T47D (cell line): ENCODE measurements at places on chromosomes 4 and X.

- DNase-seq, result no peak
Observed at GRCh38 chrX:22310779-22311178, 38.1 kb downstream of the CBLL2 start.

DNA sequence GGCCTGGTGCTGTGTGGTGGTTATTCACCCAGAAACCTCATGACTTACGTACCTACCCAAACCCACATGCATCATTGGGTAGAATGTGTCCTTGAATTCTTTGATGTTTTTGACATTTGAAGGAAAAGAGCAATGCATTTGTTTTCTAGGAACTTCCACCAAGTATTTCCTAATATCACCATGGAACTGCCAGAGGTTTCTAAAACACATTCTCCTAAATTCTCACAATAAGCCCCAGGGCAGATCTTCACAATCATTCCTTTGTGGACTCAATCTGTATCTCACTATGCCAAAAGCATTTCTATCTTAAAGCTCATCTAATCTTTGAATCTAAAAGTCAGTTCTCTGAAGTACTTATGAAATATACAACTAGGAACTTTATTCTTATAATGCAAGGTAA, 8.3 kb upstream of the ODAM start:
- DNase-seq, result no peak

- no peak for DNase-seq
Observed at GRCh38 chr4:103075435-103075893, 1.1 kb downstream of the SLC9B2 start.

GRCh38 chr4:34720571-34720970, 1523.7 kb downstream of the ARAP2 start:
- DNase-seq, result no peak

DNA sequence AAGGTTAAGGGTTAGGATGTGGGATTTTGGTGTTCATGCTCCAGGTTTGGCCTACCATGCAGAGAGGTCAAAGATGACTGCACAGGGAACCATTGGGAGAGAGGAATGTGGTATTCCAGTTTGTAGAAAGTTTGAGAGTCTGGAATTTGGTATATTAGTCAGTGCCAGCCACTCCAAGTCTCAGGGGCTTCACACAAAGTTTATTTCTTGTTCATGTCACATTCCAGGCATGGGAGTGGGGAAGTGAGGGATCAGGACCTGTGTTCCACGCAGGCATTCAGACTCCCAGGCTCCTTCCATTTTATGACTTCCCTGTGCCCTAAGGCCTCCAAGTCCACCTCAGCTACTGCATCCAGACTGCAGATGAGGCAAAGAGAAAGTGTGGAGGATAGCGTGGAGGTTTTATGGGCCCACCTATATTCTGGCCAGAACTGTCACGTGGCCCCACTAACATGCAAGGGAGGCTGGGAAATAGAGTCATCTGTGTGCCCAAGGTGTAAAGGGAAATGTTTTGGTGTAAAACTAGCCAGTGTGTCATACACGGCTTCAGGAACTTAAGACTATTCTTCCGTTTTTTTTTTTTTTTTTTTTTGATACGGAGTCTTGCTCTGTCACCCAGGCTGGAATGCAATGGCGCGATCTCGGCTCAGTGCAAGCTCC, 140.6 kb upstream of the SCML1 start:
- DNase-seq, result no peak

DNA sequence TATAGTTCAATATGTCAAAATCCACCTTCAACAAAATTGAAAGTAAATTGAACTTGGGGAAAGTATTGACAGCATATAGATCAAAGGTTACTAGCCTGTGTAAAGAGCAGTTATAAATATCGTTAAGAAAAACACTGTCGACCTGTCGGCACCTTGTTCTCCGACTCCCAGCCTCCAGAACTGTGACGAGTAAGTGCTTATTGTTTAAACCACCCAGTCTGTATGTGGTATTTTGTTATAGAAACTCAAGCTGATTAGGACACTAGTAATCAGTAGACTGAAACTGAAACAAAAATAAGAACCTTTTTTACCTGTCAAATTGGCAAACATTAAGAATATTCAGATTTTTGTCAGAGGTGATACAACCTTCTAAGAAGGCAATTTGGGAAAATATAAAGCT, 17.0 kb downstream of the HTT start:
- DNase-seq, result no peak

- peak; percentile 70 for DNase-seq
Observed at GRCh38 chr4:121656269-121656641, 40.5 kb downstream of the ANXA5 start.

GRCh38 chr4:45160951-45161350, 434.6 kb upstream of the GNPDA2 start:
- no peak for DNase-seq

- DNase-seq, result peak; percentile 72
Observed at GRCh38 chr4:37826295-37827029, at the start of gene PGM2. Gene PGM2 (plus strand): TSS chr4:37826686. CDS start chr4:37826733, 47 bp downstream.

DNA sequence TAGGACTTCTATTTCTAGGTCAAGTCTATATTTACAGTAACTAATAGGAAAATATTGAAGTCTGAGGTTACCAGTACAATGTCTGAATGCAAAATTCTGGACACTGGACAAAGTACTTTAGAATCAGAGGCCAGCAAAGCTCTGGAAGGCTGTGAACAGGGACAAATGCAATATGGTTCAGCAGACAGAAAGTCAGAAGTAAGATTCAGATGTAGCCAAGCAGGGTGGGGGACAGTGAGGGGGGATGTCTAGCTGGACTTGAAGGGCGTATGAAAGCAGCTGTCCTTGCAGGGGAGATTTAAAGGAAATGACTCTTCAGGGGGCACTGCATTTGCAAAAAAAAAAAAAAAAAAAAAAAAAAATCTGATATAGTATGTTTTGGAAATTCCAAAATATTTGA, 2.9 kb downstream of the SORBS2 start:
- DNase-seq, result no peak

DNA sequence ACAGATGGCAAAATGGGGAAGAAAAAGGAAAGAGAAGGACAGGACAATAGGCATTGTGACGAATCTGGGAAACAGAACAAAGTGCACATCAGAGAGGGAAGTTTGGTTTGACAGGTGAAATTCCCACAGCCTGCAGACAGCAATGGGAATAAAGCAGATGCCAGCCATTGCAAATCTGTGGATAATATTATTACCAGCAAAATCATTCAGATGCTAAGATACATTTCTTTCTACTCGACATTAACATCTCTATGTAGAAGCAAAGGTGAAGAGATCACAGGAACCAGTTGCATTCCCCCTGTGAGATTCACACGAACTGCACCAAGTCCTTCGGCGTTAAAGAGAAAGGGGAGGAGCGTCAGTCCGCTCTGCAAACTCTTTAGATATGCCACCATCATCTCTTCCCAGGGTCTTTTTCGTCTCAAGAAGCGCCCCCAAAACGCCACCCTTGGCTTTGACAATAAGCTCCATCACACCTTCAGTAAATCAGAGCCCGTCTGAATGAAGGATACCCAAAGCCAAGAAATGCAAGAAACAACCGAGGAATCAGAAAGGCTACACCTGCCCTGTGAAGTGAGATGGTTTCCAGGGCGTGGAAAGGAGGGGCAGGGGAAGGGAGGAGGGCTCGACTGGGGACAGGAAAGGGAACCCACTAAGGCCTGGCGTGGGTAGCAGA, 1.9 kb downstream of the NEUROG2 start:
- DNase-seq, result no peak

- no peak for DNase-seq
Observed at GRCh38 chr4:152585023-152585441, 49.1 kb upstream of the FBXW7 start.

DNA sequence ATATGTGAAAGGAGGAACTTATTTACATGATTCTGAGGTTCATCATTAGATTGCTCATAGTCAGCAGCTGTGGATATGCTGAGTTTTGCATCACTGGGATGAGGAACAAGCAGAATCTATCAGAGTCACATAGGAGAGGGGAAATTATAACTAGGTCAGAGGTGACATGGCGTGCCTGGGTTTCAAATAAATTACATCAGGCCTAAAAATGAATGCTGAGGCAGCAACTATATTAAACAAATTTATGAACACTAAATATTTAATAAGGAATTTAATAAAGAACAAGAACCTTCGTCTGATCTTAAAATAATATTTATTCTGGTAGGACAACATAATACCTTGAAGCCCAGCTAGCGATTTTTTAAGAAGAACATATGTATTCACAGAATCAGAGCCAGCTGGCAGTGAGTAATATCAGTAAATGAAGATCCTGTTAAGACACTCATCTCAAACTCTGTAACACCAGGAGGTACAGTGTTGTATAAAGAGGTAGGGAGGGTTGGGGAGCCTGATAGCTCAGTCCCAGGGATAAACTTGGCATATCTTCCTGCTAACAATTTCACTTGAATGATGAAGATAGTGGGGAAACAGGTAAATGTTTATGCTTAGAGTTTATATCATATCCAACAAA, 60.9 kb upstream of the HS3ST1 start:
- DNase-seq, result no peak

- peak; percentile 70 for DNase-seq
Observed at GRCh38 chr4:162163892-162164759, at the start of gene FSTL5. Gene FSTL5 (minus strand): TSS chr4:162164000. CDS start chr4:162111396, 52,604 bp downstream.

GRCh38 chr4:183989931-183990330, 84.8 kb downstream of the STOX2 start:
- DNase-seq, result no peak

DNA sequence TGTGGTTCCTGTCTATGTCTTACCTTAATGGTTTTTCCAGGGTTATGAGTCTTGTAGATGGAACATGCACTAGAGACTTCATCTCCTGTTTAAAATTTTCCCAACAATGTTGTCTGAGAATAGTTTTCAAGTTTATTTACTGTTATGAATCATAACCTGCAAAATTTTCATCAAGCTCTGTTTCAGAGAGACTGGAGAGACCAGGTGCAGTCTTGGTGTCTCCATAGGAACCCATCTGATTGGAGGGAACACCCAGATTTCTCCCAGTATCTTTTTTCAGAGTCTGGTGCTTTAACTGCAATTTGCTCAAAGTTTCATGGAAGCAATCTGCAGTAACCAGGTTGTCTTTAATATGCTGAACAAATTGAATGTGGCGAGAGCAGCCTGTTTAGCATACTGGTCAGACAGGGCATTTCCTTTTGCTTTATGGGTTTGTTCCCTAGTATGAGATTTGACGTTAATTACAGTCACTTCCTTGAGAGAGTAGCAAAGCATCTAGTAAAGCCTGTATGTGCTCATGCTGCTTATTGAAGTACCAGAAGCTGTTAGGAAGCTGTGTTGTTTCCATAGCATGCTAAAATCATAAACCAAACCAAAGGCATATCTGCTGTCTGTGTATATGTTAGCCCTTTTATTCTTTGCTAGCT, 18.8 kb upstream of the VSIG1 start:
- no peak for DNase-seq

DNA sequence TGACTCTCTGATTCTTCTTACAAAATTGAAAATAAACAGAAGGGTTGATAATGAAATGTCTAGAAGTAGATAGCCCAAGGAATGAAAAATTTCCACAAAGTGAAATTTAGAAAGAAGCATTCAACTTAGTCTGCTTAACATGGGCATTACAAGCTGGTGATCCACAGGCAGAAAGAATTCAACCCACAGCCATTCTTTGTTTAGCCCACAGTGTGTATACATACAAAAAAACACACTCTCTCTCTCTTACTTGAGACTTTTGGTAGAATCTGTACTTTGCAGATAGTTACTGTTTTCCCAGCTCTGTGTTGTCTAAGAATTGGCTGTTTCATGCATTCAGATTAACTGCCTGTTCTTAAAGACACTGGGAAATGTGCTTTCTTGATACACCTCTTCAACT, 159.8 kb downstream of the SLC4A4 start:
- no peak for DNase-seq

DNA sequence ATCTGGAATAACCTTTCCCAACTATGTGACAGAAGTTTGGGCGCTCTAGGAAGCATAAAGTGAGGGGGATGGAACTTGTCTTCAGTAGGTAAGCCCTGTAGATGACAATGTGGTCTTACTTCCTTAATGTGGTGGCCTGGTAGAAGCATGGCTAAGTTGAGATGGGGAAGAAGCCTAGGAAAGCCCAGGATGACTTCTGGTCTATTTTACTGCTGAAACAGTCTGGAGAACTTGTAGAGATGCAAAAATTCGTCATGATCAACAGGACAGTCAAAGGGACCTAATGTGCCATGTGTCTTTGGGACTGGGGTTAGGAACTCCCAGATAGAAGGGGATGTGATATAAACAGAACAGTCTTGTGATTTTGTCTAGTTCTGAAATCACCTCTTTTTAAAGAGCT, 40.8 kb downstream of the CCNG2 start:
- no peak for DNase-seq

DNA sequence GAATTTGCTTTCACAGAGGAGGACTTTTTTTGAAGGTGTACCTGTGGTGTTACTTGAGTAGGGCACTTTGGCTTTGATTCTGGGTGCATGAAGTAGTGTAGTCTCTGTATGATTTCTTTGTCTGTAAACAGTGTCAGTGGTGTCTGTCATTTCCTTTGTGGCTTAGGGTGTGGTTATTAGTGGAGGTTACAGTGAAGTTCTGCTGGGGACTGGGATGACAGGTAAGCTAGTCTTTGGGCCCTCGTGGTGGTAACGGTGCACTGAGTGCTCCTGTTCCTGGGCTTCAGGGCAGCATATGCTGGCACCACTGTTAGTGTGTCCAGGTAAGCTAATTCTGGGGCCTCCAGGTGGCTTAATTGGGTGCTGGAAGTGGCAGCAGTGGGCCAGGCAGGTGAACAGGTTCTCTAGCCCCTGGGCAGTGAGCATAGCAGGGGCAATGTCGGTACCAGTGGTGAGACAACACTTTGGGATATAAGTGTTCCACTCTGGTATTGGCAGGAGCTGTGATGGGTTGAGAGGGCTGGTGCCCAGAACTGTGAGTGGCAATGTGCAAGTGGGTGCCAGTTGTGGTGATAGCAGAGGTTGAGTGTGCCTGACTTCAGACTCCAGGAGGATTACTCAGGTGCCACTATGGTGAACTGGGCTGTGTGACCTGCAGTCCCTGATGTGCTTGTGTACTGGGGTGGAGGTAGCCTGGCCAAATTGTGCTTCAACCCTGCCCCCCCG, 26.0 kb upstream of the VSIG1 start:
- no peak for DNase-seq

- DNase-seq, result no peak
Observed at GRCh38 chr4:89108091-89108490, 3.2 kb upstream of the TIGD2 start.

GRCh38 chr4:127643791-127644190, 11.0 kb downstream of the INTU start:
- no peak for DNase-seq

DNA sequence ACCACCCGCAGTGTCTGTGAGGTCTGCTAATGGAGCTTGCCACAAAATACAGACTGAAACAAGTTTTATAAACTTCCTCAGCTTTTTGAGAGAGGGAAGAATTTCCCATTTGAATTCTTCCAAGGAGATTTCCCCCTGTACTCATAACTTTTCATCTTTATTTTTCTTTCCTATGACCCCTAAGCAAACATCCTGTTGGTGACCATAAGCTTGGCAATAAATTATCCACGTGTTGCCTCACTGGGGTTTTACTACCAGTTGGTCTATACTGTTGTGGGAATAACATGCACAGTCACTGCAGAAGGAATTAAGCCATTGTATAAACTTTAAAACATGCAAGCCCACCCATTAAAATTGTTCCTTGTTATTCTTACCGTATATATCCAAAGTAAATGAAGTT, 86.2 kb downstream of the SLC39A8 start:
- DNase-seq, result no peak

GRCh38 chr4:114015444-114015899, 36.0 kb upstream of the ARSJ start:
- no peak for DNase-seq
